A549 treated with ZK216348 at 1 μM for 4 hours (cell line): ENCODE measurements at places on chromosomes 7 and 10. TPM values are rescaled to one million over a fixed set of nuclear protein-coding genes. Genes with fewer than 3 reads are reported as not detected.

Gene ERVW-1
- not detected in 5 replicates for total RNA-seq

Gene TMEM184A
- 6.8 to 14.2 TPM (median 11.3 TPM) in 5 replicates for total RNA-seq

Gene GNAT3
- not detected in 5 replicates for total RNA-seq

Gene SLC25A40
- 4.0 to 11.4 TPM (median 7.8 TPM) in 5 replicates for total RNA-seq

Gene CLDN12
- 16.8 to 34.8 TPM (median 27.5 TPM) in 5 replicates for total RNA-seq

Gene VWDE
- 0.29 to 1.3 TPM (median 0.47 TPM) in 5 replicates for total RNA-seq

Gene TLX1
- total RNA-seq: not detected in 5 replicates

Gene SEPHS1
- 58.4 to 72.0 TPM (median 66.7 TPM) in 5 replicates for total RNA-seq

Gene STAG3
- total RNA-seq: 0.06 to 0.40 TPM (median 0.21 TPM) in 5 replicates

Gene PDAP1
- 174 to 231 TPM (median 186 TPM) in 5 replicates for total RNA-seq

Gene ZDHHC6
- 26.0 to 37.5 TPM (median 31.3 TPM) in 5 replicates for total RNA-seq

Gene SPDYE1
- not detected in 5 replicates for total RNA-seq

Gene TAC1
- not detected in 5 replicates for total RNA-seq
